A172 (cell line): ENCODE measurements at places on chromosomes 2 and 18. TPM values are rescaled to one million over a fixed set of nuclear protein-coding genes. Genes with fewer than 3 reads are reported as not detected.

DNA sequence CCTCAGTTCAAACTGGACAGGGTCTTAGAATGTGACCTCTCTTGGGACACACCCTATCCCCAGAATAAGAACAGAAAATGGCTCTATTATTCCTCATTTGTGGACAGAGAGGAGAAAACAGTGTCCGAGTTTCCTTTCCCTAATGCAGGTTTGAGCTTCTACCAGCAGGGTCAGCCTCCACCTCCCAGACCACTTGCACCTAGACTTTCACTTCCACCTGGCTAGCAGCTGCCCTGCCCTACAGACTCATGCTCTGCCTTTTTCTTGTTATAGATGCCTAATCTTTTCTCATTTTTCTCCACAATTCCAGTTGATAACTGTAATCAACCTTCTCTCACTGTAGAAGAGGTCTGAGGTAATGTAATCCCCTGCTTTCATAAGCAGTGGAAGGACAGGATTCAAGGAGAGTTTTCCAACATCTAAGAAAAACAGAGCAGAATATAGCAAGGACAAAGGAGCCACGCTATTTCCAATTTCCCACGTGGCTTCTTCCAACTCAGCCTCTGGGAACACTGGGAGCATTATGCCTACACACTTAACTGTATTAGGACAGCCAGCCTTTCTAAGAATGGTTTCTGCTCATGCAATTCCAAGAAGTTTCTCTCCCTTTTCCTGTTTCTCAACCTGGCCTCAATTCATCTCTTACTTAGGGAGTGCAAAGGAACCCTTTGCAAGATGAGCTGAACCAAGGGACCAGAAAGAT, 239.8 kb downstream of the BCL11A start:
- no peak for DNase-seq

The GATA6 gene
- 3.9 and 4.3 TPM in 2 replicates for total RNA-seq

The PUM2 gene
- 19.4 and 19.7 TPM in 2 replicates for total RNA-seq

DNA sequence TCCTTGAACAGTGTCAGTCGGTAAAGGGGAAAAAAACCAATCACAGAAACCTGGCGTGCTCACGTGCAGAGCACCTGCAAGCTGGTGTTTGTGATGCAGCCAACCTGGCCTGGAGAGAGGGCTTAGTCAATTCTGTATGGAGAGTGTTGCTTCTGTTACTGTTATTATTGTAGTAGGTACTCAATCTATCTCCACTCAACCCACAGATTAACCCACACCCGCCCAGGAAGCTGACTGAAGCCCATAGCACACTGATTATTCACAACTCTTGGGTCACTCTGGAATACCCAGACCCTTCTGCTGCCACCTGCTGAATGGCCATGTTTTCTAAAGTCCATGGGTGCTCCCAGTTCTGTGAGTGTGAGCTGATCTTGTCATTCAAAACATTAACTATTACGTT, 53.9 kb downstream of the TNFRSF11A start:
- DNase-seq: no peak

GRCh38 chr18:79366177-79367094, 29.3 kb upstream of the NFATC1 start:
- DNase-seq: no peak

The MYCN gene
- total RNA-seq: not detected in 2 replicates

The ANKRD30BL gene
- not detected in 2 replicates for total RNA-seq

GRCh38 chr2:79944205-79944604, 360.3 kb downstream of the LRRTM1 start:
- no peak for DNase-seq

DNA sequence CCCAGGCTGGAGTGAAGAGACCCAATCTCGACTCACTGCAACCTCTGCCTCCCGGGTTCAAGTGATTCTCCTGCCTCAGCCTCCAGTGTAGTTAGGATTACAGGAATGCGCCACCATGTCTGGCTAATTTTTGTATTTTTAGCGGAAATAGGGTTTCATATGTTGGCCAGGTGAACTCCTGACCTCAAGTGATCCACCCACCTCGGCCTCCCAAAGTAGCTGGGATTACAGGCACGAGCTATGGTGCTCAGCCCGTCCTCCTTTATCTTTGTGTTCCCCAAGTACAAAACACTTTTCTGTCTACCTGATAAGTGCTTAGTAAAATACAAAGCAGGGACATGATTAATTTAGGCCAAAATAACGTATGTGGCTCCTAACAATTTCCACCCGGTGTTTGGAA, 91.2 kb upstream of the STK17B start:
- no peak for DNase-seq

DNA sequence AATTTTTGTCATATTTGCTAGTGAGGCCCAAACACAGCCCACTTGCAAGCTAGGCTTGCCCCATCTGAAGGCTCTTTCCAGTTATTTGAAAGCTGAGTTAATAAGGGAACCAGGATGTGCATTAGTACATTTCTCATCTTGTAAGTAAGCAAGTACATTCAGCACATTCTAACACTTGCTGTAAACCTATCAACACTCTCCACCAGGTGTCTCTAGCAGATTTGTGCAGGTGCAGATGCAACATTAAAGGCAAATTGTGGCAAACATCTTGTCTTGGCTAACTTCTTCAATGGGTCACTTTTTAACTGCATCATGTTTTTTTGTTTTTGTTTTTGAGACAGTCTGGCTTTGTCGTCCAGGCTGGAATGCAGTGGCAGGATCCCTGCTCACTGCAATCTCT, 25.3 kb upstream of the MFSD6 start:
- DNase-seq: peak; percentile 61

The PARD6G gene
- 4.8 and 8.8 TPM in 2 replicates for total RNA-seq

GRCh38 chr18:64791236-64791635, 642.3 kb upstream of the LINC00305 start:
- no peak for DNase-seq

The RUFY4 gene
- total RNA-seq: not detected in 2 replicates

DNA sequence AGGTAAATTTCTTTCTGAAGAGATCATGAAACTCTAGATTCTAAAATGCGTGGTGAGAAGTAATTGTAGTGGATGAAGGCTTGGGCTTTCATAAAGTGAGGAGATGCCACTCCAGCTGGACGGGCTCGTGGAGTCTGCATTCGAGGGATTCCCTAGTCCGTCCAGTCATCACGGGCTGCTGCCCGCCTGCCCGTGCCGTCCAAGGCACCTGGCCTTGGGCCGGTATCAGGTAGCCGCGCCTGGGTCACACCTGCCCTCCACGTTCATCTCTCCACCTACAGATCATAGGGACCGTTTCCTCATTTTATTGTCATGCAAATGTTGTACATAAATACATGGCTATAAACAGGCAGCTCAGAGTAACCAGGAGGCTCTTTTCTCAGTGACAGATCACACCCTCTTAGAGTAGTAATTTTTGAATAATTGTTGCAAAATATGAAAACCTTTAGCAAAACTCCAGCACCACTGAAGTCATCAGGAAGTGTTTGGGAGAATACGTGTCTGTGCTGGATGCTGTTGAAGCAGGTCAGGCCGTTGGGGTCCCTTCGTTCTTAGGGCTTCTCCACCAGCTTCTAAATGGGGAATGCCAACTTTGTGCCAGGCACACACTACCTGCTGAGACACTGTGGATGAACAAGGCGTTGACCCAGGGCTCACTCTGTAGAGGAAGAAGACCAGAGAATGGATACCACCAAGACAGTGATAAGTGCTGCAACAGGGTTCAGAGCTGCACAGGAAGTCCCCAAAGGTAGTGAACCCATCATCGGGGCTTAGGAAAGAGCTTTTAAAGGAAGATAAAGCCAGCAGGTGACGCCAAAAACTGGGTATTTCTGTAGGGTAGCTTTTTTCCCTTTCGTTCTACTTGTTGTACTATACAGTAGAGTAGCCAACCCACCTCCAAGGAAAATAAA, 112.5 kb downstream of the FAM210A start:
- no peak for DNase-seq

DNA sequence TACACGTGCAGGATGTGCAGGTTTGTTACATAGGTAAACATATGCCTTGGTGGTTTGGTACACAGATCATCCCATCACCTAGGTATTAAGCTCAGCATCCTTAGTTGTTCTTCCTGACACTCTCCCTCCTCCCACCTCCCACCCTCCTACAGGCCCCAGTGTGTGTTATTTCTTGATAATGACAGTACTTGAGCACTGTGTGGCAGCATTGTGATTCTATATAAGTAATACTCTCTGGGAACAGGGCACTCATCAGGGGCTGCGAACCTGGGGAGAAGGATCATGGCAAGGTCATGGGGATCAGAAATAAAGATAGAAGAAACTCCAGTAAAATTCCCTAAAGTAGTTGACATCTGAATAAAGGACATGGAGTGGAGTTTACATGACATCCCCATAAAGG, 1256.2 kb upstream of the CRIM1 start:
- DNase-seq: no peak

The OTOS gene
- not detected in 2 replicates for total RNA-seq
